ENCODE measurements at places on chromosomes 11 and 22.

GRCh38 chr11:78654866-78655265 lies 80.2 kb upstream of the NARS2 start:
- no peak for DNase-seq

DNA sequence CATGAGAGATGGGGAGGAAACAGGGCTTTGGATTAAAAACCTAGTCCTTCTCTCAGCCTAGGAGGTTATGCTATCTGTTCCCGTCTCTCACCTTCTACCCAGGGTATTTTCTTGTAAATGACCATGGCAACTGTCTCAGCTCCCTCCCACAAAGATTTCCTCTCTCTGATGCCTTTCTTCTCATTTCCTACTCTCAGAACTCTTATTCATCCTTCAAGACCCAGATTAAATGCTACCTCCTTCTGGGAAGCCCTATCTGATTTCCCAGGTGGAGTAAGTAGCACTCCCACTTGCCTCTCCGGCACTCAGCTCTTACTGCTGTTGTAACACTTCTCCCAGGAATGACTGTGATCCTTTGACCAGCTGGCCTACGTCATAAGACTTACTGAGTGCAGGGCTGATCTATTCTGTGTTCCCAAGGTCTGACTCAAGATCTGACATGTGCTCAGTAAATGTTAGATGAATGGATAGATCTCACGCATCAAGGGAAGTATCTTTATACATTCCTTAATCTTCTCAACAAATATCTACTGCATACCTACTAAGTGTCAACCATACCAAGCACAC lies 175.0 kb downstream of the TENM4 start:
- no peak for DNase-seq

GRCh38 chr11:26483108-26483507 lies 89.0 kb downstream of the MUC15 start:
- DNase-seq: no peak

- DNase-seq: no peak
Measured at GRCh38 chr11:78798663-78799062, 224.0 kb upstream of the NARS2 start.

DNA sequence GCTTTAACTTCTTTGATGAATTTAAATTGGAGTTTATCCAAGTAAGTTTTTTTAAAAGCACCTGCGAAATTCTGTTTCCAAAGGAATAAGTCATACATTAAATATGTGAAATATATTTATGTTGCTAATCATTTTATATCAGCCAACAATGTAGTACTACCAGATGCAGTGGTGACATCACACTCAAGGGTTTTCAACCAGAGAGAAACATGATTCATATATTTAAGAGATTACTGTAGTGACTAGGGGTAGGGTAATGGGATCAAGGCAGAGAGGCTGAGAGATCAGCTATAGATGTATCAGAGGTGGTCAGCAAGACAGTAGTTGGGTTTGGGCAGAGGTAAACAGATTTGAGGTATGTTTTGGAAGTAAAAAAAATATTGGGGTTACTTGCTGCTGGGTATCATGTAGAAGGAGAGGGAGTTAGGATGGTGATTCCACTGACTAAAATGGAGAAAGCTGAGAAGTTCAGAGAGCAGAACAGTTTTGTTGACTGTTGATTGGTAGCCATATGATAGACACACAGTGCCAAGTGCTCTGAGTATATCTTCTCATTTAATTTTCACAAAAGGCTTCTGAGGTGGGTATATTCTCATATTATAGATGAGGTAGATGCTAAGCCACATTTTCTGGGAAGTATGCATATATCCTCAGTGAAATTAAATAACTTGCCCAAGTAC lies 39.4 kb downstream of the CEP57 start:
- no peak for DNase-seq

GRCh38 chr11:129871914-129872313 lies 23.5 kb downstream of the NFRKB start:
- no peak for DNase-seq

DNA sequence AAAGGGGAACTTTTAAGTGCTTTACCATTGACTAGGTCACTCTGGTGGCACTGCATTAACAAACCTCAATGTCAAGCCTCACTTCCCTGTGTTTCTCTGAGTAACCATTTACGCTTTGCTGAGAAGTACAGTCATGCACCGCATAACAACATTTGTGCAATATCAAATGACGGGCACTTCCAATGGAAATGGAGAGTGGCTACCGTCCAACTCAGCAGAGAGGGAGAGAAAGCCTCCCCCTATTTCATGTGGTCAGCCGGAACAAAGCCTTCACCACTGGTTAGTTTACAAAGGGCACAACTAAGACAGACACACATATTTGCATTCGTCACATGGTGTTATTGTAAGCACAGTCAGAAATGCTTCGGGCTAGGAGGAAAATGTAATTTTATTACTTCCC lies 117.3 kb downstream of the RASSF10 start:
- no peak for DNase-seq

DNA sequence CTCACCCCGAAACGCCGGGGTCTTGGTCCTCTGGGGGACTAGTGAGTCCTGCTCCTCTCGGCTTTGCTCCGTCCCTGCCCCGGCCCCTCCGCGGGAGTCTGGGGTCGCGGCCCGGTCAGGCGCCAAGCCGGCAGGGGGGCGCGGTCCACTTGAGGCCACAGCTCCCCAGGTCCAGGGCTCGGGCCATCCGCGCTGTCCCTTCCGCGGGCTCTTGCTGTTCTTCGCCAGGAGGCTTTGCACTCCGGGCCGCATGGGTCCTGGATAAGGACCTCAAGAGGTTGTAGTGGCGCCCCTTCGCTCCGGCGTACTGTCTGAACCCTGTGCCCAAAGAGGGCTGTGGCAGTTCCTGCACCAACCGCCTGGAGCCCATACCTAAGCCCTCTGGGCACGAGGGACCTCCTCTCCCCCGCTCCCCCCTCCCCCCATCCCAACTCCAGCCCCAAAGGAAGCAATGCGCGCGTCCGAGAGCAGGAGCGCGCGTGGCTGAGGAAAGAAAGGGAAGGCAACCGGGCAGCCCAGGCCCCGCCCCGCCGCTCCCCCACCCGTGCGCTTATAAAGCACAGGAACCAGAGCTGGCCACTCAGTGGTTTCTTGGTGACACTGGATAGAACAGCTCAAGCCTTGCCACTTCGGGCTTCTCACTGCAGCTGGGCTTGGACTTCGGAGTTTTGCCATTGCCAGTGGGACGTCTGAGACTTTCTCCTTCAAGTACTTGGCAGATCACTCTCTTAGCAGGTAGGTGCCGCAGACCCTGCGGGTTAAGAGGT lies at the start of gene ADM:
ADM (plus strand) TSS at position 579 of the 767 bp plus-strand sequence. CDS start 628 bp downstream, outside the sequence.
- no peak for DNase-seq

GRCh38 chr11:111735262-111736116 lies 30.7 kb downstream of the PPP2R1B start:
- DNase-seq: no peak

DNA sequence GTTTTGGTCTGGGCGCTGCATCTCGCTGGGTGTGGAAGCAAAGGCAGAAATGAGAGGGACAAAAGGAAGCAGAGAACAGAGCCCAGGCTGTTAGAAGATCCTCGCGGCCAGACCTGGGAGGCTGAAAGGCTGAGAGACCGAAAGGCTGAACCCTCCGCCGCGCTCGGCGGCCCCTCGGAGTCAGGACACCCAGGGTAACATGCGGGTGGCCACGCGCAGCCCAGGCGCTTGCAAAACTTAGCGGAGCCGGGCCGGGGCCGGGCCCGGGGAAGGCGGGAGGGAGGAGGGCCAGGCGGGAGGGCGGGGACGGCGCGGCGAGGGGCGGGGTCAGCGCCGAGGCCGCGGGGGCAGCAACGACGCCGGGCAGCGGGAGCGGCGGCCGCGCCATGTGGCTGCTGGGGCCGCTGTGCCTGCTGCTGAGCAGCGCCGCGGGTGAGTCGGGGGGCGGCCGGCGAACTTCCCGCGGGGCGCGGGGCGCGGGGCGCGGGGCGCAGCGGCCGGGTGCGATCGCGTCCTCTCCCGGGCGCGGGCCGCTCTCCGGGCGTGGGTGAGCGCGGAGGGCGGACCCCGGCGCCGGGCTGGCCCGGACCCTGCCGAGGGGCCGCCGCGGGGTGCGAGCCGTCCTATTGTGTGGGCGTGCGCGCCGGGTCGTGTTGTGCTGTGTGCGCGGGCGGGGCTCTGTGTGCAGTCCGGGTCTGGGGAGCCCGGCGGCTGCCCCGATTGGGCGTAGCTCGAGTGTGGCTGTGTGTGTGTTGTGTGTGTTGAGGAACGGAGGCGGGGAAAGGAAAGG lies at the start of gene LDLRAD3:
LDLRAD3 (plus strand) TSS at position 350 of the 790 bp plus-strand sequence; CDS start at position 387, 37 bp downstream.
- no peak for DNase-seq
